ENCODE measurements at places on chromosomes 3 and 15.

DNA sequence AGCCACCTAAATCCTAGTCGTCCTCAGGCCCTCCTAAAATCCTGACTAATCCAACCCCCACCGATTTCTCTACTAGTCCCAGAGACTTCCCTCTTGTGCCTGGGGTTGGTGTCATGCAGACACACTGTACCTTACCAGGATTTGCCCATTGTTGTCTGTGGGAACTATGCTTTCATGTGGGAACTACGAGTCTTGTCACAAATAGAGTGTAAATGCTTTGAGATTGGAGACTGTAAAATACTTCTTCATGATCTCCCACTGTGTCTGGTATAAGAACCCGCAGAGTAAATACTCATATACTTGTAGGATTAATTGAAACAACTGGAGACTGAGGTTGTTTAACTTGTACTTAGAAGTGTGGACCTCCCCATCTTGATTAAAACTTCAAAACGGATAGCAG, 11.2 kb downstream of the B3GNT5 start:
- no peak for DNase-seq

DNA sequence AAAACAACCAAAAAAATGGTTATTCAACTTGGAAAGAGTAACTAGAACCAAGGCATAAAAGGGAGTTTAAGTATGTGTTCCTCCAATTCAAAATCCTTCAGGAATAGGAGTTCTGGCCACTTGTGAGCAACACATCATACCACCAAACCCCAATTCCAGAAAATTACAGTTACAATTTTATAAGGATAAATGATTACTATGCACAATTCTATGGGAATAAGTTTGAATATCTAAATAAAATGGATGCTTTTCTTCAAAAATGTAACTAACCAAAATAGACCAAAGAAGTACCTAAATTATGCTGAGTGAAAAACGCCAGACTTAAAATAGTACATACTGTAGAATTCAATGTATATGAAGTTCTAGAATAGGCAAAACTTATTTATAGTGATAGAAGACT, 4.6 kb downstream of the HLTF start:
- no peak for DNase-seq

- no peak for DNase-seq
Observed at GRCh38 chr15:78327466-78327865, 12.7 kb upstream of the CRABP1 start.

- no peak for DNase-seq
Observed at GRCh38 chr3:187618722-187619121, 51.5 kb downstream of the SST start.

DNA sequence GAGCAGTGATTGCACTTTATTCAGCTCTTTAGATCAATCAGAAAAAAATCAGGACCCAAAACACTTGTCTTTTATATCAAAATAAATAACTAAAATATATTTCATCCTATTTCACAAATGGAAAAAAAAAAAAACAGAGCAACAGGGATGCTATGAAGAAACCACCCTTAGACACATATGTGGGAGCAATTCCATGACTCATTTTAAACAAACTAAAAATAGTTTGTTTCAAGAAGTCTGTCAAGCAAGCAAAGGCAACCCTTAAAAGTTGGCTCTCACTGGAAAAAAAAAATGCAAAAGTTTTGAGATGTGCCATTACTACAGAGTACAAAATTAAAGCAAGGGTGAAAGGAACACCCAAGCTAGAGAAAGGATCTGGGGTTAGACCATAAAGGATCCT, 5.7 kb downstream of the ATP13A3 start:
- no peak for DNase-seq

GRCh38 chr3:153209596-153209995, 47.6 kb downstream of the RAP2B start:
- DNase-seq: no peak

- no peak for DNase-seq
Observed at GRCh38 chr3:127049393-127049792, 66.5 kb downstream of the PLXNA1 start.

- no peak for DNase-seq
Observed at GRCh38 chr3:132394320-132394719, 23.0 kb upstream of the DNAJC13 start.

GRCh38 chr15:31609258-31609681, 282.6 kb downstream of the KLF13 start:
- DNase-seq: no peak

DNA sequence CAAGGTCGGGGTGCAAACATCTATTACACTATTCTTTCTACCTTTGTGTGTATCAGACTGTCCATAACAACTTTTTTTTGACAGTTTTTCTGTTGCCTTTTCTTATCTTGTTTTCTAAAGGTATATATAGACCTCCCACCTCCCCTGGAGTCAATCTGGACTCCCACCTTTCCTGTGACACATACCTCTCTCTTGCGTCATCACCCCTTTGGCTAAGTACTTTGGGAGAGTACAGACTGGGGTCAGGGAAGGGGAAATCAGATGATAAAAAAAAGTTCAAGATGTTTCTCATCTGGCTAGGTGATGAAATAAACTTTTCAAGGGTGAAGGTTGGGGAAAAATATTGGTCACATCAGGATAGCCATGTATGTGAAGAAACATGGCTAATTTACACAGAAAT, 17.2 kb downstream of the TSPAN3 start:
- DNase-seq: no peak
